ENCODE measurements at places on chromosomes 11 and 22. TPM values are rescaled to one million over a fixed set of nuclear protein-coding genes. Genes with fewer than 3 reads are reported as not detected.

Gene USP28
- total RNA-seq, result 110 TPM

Gene MMP8
- total RNA-seq, result not detected

DNA sequence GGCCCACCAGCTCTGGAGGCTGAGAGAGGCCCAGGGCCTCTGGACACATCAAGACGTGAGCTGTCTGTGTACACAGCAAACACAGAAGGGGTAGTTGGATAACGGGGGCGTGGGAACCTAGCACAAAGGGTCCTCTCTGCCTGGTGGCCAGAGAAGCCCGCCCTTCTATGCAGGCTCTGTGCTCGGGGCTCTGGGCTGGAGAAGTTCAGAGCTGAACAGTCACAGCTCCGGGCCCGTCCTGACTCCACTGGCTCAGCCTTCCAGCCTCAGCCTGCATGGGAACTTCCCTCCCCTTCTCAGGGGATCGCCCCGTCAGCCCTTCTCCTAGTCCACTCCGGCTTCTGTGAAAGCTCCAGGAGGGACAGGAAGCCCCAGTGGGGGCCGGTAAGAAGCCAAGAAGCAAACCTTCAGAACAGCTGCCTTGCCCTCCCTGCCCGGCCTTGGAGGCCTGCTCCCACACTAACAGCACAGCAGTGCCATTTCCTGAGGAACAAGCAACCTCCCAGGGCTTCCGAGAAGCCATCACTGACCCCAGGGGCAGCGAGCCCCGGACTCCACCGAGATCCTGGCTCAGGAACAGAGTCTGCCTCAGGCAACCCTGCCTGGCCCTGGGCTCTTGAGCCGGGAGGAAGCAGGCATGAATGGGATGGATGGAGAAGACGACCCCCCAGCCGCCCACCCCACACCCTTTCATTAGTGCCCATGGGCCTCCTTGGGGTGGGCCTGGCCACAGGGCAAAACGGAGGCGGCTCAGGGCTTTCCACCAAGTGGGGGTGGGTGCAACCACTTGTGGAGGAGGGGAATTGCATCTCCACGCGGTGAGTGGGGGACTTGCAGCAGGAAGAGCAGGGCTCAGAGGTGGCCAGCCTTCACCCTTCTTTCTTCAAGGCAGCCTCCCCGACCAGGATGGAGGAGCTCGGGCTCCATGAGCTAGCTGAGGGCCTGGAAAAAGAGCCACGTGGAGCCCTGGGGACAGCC, 119.8 kb downstream of the ST3GAL4 start:
- no peak for DNase-seq

- DNase-seq, result peak; percentile 26
Measured at GRCh38 chr11:114284021-114284420, 12.2 kb upstream of the NNMT start.

DNA sequence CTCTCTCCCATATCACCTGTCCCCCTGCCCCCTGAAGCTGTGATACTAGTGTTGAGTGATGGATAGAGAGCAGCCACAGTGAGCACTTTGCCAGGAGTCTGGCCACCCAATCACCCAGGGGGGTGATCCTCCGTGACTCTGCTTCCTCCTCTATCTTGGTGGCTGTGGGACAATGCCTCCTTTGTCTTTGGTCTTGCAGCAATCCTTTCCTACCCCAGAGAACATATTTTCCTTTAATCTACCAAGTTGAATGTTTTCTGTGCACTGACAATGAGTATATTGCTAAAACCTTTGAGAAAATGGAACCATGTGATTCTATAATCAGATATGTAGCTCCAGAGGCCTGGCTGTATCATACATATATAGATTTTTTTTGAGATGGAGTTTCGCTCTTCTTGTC, 58.1 kb upstream of the HEPHL1 start:
- DNase-seq, result no peak

DNA sequence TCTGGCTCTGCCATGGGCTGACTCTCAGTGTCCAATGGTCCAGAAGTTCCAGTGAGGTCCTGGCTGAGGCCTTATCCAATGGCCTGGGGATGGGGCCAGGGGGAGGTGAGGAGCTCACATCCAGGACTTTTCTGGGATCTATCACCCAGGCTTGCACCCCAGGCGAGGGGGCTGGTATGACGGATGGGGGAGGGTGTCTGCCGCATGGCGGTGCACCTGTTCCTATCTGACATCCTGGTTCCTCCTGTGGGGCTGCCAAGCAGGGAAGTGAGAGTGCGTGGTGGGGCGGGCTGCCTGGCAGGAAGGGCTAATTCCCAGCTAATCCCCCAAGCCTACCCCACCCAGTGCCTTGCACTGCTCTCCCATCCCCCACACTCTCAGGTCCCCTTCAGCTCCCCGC, 102.1 kb downstream of the NECTIN1 start:
- no peak for DNase-seq
